HEK293T (cell line): ENCODE measurements at places on chromosomes 11 and 22.

- no peak for DNase-seq
Measured at GRCh38 chr22:23704829-23705228, 14.0 kb downstream of the RGL4 start.

DNA sequence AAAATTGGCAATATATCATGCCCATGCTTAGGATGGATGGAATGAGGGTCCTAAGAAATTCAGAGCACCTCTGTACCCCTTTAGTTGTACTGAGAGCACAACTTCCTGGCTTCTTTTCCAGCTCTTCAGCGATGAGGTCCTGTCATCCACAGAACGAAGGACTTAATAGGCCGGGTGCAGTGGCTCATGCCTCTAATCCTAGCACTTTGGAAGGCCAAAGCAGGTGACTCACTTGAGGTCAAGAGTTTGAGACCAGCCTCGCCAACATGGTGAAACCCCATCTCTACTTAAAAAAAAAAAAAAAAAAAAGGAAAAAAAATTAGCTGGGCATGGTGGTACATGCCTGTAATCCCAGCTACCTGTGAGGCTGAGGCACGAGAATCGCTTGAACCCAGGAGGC lies 125.3 kb upstream of the BMAL1 start:
- DNase-seq, result no peak

DNA sequence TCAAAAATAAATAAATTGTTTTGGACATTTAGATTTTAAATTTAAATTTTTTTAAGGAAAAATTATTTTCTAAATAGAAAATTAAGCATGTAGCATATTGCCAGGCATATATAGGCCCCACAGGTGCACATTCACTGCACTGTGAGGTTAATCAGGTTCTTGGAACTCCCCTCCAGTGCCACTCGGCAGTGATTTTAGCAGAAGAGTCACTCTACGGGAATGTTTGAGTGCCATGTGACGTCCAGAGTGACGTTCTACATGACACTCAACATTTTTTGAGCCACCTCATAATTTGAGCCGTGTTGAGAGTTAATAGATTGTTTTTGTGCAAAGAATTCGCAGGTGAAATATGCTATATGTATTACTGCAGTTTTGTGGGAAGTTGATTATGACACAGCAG lies 77.4 kb downstream of the SWAP70 start:
- no peak for DNase-seq

DNA sequence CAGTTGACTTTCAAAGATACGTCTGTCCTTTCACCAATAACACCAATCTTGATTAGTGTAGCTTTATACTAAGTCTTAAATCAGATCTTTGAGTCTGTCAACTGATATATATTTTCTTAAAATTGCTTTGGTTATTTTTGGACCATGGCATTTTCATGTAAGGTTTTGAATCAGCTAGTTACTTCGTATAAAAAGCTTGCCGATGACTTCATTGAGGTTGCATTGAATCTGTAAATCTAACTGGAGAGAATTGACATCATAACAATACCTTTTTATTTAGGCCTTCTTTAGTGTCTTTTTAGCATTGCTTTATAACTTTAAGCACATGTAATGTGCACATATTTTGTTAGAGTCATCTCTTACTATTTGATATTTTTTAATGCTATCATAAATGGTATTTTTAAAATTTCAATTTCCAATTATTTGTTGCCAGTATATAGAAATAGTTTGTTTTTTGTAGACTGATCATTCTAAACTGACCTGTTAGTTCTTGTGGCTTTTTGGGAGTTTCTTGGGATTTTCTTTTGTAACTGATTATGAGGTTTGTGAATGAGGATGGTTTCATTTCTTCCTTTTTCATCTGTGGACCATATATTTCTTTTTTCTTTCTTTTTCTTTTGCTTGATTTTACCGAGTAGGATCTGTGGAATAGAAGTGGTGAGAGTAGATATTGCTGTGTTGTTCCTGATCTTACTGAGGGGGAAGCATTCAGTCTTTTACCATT lies 61.4 kb downstream of the DDX10 start:
- no peak for DNase-seq

- DNase-seq, result no peak
Measured at GRCh38 chr22:23752090-23752691, 1.3 kb upstream of the ZNF70 start.

DNA sequence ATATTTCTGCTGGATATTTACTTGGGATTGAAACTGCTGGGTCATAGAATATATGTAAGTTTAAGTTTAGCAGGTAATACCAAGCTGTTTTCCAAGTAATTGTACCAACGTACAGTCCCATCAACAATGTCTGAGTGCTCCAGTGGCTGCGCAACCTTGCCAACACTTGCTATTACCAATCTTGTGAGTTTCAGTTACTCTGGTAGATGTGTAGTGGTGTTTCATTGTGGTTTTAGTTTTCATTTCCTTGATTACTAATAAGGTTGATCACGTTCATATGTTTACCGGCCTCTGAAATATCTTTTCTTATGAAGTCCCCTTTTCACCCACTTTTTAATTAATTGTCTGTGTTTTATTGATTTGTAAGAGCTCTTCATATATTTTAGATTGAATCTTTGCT lies 370.6 kb upstream of the CADM1 start:
- DNase-seq, result no peak

DNA sequence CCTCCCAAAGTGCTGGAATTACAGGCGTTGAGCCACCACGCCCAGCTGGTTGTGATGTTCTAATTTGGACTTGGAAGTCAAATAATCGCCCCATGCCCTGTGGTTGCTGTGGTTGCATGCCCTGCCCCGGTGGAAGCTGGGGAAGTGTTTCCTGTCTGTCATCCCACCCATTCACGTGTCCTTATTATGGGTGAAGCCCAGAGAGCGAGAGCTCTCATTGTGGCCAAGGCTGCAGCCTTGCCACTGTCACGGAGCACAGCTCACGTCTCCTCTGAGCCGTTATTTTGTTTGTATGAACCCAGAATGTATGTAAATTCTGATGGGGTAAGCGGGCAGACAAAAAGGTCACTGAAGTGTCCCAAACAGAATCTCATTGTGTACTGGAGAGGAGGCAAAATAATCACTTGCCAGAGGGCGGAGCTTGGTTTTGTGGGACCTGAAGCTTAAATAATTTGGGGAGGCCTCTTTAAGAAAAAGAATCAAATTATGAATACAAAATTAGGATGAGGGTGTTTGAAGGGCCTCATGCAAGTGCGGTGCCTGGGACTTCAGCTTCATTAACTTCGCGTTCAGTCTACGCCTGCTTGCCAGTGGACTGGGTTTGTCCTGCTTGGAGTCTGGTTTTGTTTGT lies 25.8 kb upstream of the TREH start:
- no peak for DNase-seq

- DNase-seq, result no peak
Measured at GRCh38 chr11:61601512-61601911, 20.6 kb upstream of the SYT7 start.

- DNase-seq, result no peak
Measured at GRCh38 chr22:40728731-40729189, 49.5 kb downstream of the MCHR1 start.

DNA sequence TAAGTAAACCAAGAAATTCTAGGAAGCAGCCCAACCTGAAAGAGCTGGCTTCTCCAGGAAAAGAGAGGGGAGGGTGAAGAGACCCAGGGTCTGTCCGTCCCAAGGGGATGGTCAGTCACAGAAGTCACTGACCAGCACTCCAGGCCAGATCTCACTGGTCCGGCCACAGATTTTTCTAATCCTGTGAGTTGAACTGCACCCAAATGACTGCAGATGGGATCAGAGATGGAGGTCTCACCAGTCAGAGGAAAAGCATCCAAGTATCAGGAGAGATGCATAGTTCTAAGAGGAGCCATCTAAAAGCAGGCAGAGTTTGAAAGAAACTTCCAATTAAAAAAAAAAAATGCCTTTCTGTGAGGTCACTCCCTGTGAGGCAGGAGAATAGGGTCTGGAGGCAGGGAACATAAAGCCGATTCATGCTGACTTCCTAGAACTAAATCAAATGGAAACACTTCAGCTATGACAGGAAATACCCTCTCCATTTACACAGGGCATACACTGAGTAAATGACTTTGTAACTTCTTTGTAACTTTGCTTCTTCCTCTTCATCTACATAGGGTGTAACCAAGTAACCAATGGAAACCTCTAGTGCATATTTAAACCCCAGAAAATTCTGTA lies 144.5 kb downstream of the CCDC34 start:
- DNase-seq, result no peak

DNA sequence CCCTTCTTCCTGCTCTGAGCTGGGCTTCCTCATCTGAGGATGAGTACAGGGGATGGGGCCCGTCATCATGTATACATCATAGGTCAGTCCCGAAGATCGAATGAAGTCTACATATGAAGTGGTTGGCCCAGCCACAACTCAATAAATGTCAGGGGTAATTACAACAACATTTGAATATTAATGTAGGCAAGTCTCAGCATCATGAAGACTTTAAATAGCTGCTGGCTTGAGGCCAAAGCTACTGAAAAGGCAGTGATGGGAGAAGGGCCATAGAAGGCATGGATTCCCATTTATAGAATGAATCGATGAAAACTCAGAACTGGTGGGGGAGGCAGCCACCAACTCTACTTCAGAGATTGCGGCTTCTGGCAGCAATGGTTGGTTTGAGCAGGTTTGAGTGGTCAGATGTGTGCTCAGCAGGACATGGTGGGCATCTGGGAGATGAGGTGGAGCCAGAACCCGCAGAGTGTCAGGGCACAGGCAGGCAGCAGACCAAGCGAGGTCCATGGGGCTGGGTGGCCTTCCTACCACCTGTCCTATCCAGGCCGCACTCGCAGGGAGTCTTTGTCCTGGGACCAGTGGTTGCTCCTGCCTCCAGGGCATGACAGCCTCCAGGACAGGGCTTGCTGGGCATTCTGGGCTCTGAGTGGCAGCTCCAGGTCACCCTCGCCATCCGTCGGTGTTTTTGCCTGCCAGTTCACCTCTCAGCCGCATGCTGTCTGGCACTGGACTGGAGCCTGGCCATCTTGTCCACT lies 919.1 kb downstream of the TBC1D22A start:
- DNase-seq, result no peak

- no peak for DNase-seq
Measured at GRCh38 chr11:98572941-98573340, 447.8 kb upstream of the CNTN5 start.

DNA sequence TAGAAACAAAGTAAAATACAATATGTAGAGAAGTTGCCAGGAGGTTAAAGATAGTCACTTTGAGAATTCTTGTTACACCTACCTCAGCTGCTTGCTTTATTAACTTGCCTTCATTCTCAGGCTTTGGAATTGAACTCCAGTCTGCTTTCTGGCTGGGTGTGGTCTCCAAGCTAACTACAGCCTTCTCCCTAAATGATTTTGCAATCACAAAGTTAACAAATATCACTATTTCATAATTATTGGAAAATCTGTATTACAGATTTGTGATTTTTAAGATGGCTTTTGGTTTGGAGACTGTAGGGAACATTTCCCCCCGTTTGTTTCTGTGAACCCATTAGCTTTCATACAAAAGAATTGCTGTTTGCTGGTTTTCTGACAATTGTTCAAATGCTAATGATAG lies 2.2 kb downstream of the PLAAT5 start:
- DNase-seq, result no peak

GRCh38 chr11:104967534-104968354 lies 630 bp downstream of the CASP4 start:
- no peak for DNase-seq

- no peak for DNase-seq
Measured at GRCh38 chr22:23837911-23838680, 710 bp downstream of the DERL3 start.

DNA sequence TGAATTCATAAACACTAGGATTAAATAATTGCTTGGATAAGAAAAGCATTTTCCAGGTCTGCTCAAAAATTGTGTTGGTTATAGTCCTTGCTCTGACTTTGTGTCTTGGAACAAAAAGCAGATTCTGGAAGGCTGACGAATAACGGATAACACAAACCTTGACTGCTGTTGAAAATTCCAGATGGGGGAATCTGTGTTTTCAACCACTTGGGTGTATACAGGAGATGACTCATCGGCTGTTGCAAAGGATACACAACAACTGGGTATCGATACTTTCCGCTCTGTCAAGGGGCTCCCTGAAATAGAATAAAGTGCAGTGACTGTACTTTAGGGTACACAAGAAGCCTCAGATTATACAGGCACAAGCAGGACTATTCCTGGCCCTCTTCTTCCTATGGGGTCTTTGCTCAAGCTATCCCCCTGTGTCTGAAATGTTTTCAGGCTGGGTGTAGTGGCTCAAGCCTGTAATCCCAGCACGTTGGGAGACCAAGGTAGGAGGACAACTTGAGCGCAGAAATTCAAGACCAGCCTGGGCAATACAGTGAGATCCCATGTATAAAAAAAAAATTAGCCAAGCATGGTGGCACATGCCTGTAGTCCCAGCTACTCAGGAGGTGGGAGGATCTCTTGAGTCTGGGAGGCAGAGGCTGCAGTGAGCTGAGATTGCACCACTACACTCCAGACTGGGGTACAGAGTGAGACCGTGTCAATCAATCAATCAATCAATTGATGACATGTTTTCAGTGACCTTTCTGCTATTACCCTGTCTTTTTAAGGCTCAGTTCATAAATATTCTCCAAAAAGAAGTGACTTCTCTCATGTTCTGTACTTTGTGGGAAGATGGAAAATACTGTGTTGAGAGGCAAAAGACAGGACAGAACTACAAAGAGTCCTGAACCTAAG lies 48.6 kb upstream of the UCP3 start:
- no peak for DNase-seq

- DNase-seq, result no peak
Measured at GRCh38 chr11:3831378-3832239, 9.2 kb downstream of the RHOG start.

DNA sequence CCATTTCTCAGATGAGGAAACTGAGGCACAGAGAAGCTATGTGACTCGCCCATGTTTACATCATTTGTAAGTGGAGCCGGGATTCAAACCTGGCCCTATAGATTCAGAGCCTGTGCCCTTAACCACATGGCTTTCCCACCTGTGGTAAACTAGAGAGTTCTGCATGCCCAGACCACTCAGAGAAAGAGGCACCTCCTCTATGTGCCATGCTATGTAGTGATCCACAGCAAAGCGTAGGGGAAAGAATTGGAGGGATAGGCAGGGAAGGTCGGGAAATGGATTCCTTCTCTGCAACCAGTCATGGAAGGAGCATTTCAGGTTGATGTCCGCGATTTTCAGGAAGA lies 15.4 kb upstream of the POU2AF2 start:
- no peak for DNase-seq

DNA sequence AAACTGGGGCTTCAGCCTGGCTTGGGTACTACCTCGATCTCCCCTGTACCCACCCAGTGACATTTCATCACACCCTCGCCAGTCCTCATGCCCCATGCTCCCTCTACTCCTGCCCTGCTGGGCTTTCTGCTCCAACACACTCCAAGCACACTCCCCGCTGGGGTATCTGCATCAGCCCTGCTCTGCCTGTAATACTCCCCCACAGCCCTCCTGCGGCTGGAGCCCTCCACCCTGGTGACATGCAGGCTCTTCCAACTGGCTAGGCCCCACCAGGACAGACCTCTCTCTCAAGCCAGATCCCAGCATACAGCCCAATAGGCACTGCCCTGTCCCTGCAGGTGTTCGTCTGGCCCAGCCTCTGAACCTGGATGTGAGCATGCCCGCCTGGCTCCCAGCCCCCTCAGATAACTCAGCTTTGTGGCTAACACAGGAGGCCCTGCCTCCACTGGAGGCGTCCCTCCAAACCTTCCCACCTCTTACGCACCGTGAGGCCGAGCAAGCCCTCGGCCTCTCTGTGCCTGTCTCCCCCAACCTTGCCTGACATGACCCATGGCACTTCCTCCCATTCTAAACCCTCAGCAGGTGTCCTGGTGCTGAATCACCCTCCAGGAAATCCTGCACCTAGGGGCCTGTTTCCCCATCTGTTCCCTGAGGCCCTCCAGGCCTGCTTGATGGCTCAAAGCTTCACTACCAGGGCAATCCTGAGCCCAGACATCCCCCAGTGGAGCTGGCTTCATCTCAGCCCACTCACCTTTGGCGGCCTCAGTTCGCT lies 33.5 kb upstream of the TXNRD2 start:
- no peak for DNase-seq

GRCh38 chr11:3183523-3183922 lies 18.4 kb upstream of the OSBPL5 start:
- DNase-seq, result no peak
